NCI-H1694 treated with DMSO at 0.1 percent for 48 hours (cell line): ENCODE measurements at places on chromosomes 12 and 14.

DNA sequence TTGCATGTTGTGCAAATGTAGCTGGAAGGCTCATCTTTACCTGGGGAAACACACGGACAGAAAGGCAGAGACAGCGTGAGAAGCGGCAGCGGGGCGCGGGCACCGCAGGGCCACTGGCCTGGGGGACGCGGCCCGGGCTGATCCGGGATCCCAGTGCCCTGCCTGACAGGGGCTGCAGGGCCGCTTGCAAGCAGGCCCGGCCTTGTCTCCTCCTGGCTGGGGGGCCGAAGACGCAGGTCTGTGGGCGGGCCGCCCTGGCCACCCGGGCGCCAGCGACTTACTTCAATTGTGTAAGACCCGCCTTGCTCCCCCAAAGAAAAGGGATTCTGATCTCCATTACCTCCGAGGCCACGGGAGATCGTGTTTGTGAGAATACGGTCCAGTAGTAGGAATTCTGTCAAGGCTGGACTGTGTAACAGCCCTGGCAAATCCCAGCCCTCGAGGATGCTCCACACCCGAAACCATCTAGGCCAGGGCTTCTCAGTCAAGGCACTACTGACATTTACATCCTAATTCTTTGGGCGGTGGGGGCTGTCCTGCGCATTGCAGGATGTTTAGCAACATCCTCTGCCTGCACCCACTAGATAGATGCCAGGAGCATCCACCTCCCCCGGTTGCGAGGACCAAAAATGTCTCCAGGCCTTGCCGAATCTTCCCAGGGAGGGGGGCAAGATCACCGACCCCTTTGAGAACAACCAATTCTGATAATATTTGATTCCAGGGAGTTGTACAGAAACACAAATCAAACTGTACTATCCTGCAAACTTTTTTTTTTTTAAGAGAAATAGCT, 95.6 kb downstream of the BCL11B start:
- DNase-seq, result no peak

DNA sequence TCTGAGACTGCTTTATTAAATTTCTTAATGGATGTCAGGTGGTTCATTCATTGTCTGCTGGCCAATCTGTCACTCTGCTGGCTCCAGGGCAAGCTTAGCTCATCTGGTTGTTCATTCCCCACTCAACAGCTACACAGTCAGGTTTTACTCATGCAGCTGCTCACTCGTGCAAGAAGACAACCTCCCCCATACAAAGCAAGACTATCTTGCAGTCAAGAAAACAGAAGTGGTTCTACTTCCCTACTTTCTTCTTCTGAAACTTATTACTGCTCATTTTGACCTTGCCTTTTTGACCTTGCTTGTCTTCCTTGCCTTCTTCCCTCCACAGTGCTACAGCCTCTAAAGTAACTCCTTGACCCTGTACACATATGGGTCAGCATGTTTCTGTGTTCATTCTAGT, 277.9 kb downstream of the SSPN start:
- no peak for DNase-seq

DNA sequence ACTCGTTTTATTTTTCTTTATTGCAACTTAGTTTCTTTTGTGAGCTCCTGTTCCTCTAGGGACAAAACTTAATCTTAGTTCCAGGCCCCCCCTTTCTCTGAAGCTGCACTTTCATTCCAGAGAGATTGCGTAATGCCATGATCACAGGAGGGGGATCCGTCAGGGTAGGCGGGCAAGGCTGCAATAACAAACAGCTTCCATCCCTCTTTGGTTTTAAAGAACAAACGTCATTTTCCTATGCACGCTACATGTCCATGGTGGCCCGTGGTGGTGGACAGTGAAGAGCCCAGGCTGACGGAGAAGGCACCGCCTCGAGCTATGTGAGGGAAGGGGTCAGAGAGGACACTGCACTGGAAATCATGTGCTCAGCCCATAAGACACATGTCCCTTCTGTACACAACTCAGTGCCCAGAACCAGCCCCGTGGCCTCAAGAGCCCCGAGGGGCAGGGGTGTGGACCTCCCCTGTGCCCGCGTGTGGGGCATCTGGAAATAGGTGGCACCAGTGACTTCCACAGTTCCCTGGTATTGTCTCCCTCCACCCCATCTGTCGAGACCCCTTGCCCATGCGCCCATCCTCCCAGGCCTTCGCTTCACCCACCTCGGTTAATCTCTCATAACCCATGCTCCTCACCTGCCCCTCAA, 161.4 kb downstream of the ADGRD1 start:
- no peak for DNase-seq

- peak; percentile 14 for DNase-seq
These were observed 1.2 kb downstream of the CPSF6 start for GRCh38 chr12:69240631-69240995.

- DNase-seq, result no peak
These were observed 132.8 kb upstream of the CPM start for GRCh38 chr12:69065775-69066174.

- DNase-seq, result no peak
These were observed 698.9 kb downstream of the BCL11B start for GRCh38 chr14:98573082-98573481.

DNA sequence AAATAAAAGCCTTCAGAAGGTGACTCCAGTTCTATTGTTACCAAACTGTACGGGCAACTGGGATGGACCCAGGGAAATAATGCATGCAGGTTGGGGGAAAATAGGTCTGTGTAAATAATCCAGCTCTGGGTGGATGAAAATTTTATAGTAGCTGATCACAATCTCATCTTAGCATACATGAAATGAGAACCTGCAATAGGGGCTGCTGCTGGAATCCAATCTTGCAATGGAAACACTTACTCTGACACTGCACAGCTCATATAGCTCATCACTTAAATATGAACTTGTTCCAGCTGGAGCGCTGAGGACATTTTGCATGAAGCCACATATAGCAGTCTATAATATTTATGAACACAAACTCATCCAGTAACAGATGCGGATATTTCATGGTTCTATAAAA, 40.1 kb upstream of the GAS2L3 start:
- no peak for DNase-seq

- DNase-seq, result no peak
These were observed 154.7 kb downstream of the FBXL14 start for GRCh38 chr12:1439687-1440086.

- DNase-seq, result no peak
These were observed 74.4 kb upstream of the VRK1 start for GRCh38 chr14:96722736-96723135.

- DNase-seq, result no peak
These were observed 369.2 kb upstream of the PDE3A start for GRCh38 chr12:19998961-19999804.

DNA sequence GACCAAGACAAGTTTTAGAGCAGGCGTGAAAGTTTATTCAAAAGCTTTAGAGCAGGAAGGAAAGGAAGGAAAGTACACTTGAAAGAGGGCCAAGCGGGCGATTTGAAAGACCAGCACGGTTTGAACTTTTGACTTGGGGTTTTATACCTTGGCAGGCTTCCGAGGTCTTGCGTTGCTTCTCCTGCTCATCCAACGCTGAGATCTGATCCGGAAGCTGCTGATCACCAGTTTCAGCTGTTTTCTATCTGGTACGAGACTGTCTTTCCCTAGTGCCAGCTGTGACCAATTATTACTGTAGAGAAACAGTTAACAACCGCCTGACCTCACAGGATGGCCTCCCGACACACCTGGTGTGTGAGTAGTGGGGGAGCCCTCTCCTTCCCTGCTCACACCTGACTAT, 20.6 kb upstream of the SNRPF start:
- DNase-seq, result no peak

DNA sequence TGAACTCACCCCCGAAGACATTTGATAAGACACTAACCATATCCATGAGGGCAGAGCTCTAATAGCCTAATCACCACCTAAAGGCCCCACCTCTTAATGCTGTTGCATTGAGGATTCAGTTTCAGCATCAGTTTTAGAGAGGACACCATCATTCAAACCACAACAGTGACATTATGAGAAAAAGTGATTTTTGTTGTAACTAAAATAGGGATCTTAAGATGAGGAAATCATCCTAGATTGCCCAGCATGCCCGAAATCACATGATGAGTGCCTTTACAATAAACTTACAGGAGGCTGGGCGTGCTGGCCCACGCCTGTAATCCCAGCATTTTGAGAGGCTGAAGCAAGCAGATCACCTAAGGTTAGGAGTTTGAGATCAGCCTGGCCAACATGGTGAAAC, 9.7 kb upstream of the GLT1D1 start:
- DNase-seq, result no peak

DNA sequence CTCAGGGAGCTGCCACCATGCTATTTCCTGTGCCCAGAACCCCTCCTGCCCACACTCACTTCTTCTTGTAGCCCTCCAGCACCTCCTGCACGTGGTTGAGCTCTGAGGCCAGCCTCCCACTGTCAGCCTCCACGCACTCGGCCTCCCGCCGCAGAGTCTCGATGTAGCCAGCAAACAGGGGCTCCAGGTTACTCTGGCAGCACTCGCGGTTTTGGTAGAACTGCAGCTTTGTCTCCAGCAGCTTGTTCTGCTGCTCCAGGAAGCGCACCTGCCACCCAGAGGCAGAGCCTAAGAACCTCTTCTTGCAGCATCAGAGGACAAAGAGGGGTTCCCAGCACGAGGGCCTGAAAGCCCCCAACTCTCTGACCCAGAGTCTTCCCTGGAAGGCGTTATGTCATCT, 2.1 kb downstream of the KRT83 start:
- DNase-seq, result no peak

GRCh38 chr12:48183091-48183875, at the start of gene CCDC184:
Gene CCDC184, plus strand, starts transcription at chr12:48183644. Its CDS starts 479 bp downstream, at chr12:48184123.
- peak; percentile 37 for DNase-seq
